ENCODE measurements at places on chromosomes 6 and 20. TPM values are rescaled to one million over a fixed set of nuclear protein-coding genes. Genes with fewer than 3 reads are reported as not detected.

Gene SOBP
- total RNA-seq: 1.4 TPM

Gene GPR6
- total RNA-seq: not detected

Gene SLC26A8
- total RNA-seq: not detected

Gene MAK
- total RNA-seq: not detected

Gene SLC17A4
- not detected for total RNA-seq

Gene IL17F
- total RNA-seq: not detected

DNA sequence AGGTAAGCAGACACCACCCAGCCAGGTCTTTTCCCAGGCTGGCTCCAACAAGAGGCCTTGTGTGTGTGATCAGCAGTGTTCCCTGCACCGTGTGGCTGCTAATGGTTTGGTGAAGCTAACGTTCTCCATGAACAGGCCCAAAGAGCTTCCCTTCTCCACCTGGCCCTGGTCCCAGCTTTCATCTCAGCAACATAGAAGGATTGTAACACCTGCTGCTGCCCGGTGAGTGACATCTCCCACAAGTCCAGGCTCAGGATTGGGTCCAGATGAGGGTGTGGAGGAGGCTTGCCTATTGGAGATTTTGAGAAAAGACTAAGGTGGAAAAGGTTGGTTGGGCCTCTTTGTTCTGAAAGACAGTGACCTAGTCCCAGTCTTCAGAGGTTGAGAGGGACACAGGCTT lies 89.6 kb downstream of the TMEM242 start:
- DNase-seq: no peak
- peaks cover 3% of the 10 kb centered on the region for H3K36me3 ChIP-seq
- no peak overlapping the region for H3K27ac ChIP-seq
- no peak overlapping the region for H3K4me3 ChIP-seq

- no peak overlapping the region for H3K4me3 ChIP-seq
- H3K27me3 ChIP-seq: peaks cover 4% of the 10 kb centered on the region
- no peak overlapping the region for H3K27ac ChIP-seq
- no peak for DNase-seq
Observed at GRCh38 chr20:17698384-17698783, 1.4 kb upstream of the BANF2 start.

DNA sequence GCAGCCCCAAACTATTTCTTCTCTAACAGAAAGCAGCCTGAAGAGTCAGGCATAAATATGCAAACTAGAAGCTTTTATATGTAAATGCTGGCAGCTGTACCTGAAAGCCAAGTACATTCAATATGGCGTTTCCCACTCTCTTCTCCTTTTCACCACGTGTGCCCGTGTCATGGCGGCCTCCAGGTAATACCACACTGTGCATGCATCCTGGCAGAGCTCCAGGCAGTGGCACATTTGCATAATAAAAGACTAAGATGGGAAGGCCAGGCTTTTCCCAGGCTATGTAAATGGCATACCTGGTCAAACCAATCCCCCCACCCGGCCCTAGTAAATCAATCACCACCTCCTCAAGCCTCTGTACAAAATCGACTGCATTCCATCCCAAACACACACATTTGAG lies 120.6 kb downstream of the MMUT start:
- no peak for DNase-seq
- H3K4me1 ChIP-seq: no peaks in the 10 kb centered on the region
- H3K27me3 ChIP-seq: no peaks in the 10 kb centered on the region
- no peak overlapping the region for H3K4me3 ChIP-seq

GRCh38 chr20:31633339-31633914 lies 4.3 kb upstream of the COX4I2 start:
- H3K36me3 ChIP-seq: no peaks in the 10 kb centered on the region
- H3K4me3 ChIP-seq: no peak overlapping the region
- H3K4me1 ChIP-seq: peaks cover 7% of the 10 kb centered on the region

- H3K4me1 ChIP-seq: peaks cover 22% of the 10 kb centered on the region
- H3K27me3 ChIP-seq: no peaks in the 10 kb centered on the region
- H3K27ac ChIP-seq: no peak overlapping the region
- no peak for DNase-seq
- H3K4me3 ChIP-seq: no peak overlapping the region
- H3K36me3 ChIP-seq: peaks cover 32% of the 10 kb centered on the region
Observed at GRCh38 chr20:37298190-37298939, 8.9 kb downstream of the MANBAL start.

- H3K27ac ChIP-seq: no peak overlapping the region
- no peak overlapping the region for H3K4me3 ChIP-seq
- no peaks in the 10 kb centered on the region for H3K27me3 ChIP-seq
Observed at GRCh38 chr20:57040924-57041323, 225.5 kb downstream of the BMP7 start.

DNA sequence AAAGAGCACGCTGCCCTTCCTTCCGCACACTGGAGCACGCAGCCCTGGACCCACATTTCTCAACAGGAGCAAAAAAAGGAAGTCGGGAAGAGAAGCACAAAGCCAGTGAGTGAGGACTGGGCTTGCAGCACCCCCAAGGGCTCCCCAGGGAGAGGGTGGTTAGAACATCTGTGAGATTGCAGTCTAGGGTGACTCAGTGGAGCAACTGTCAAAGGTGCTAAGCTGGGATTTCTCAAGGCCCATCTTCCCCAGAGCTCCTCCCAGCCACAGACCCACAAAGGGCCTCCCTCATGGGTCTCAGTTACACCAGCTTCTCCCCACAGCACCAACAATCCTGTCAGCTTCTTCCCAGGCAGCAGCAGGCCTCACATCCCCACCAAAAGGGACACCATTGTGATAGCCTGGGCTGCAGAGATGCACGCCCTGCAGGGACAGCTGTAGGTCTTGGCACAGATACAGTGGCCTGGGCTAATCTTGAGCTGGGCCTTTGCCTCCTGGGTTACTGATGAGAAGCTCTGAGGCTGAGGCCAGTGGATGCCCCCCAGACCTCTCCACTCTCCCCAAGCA lies 39.6 kb upstream of the CD93 start:
- H3K27me3 ChIP-seq: no peaks in the 10 kb centered on the region
- H3K36me3 ChIP-seq: no peaks in the 10 kb centered on the region
- H3K27ac ChIP-seq: no peak overlapping the region
- H3K4me3 ChIP-seq: no peak overlapping the region

- no peak overlapping the region for H3K4me3 ChIP-seq
- H3K27ac ChIP-seq: no peak overlapping the region
- DNase-seq: no peak
- H3K27me3 ChIP-seq: peaks cover 2% of the 10 kb centered on the region
Observed at GRCh38 chr6:97765461-97765860, 482.4 kb upstream of the MMS22L start.

All from activated naive CD8-positive, alpha-beta T cell treated with anti-CD3 and anti-CD28 coated beads, Interleukin-2, amount 10 ng/mL, durations not matched to agents 7 days and 5 days (primary cell).